Umbilical cord (tissue), 2 donors: ENCODE measurements at places on chromosomes 4 and X. TPM values are rescaled to one million over a fixed set of nuclear protein-coding genes. Genes with fewer than 3 reads are reported as not detected.

GRCh38 chr4:145530662-145531061 is 49.0 kb downstream of the SMAD1 start:
- DNase-seq = no peak

- peak; percentile 1 for DNase-seq
Measured at GRCh38 chrX:149462849-149463248, 42.3 kb downstream of the IDS start.

GRCh38 chr4:5869966-5870619 is 22.8 kb downstream of the CRMP1 start:
- no peak for DNase-seq

- no peak for DNase-seq
Measured at GRCh38 chr4:13535708-13536361, 8.5 kb downstream of the NKX3-2 start.

GRCh38 chrX:40085714-40086113 is 12.0 kb downstream of the BCOR start:
- DNase-seq = no peak

DNA sequence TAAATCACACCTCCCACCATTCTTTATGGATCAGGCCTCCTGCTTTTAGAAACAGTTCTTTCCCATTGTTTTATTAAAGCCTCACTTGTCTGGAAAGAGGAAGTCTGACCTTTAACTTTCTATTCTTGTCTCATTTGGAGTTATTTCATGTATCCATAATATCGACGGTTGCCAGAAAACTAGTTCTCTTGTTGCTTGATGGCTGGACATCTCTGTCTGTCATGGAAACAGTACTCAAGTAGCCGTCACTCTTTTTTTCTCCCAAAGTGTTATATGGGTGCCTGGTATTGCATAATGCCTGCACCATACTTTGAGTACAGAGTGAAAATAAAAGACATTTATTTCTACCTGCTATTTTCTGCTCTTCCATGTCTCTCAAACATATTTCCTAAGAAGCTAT is 61.4 kb downstream of the PHEX start:
- DNase-seq = no peak

- no peak for DNase-seq
Measured at GRCh38 chr4:155924637-155925036, 21.1 kb downstream of the TDO2 start.

- DNase-seq = no peak
Measured at GRCh38 chr4:161457906-161458305, 705.9 kb downstream of the FSTL5 start.

- DNase-seq = no peak
Measured at GRCh38 chrX:120664081-120664480, 34.2 kb upstream of the C1GALT1C1 start.

DNA sequence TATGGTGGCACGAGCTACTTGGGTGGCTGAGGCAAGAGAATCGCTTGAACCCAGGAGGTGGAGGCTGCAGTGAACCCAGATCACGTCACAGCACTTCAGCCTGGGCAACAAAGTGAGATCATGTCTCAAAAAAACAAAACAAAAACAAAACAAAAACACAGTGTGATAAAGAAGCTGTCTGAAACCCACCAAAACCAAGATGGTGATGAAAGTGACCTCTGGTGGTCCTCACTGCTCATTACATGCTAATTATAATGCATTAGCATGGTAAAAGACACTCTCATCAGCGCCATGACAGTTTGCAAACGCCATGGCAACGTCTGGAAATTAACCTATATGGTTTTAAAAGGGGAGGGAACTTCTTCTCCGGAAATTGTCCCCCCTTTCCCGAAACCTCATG is 29.4 kb upstream of the OPHN1 start:
- DNase-seq = peak; percentile 35

GRCh38 chr4:12844141-12844540 is 640.0 kb downstream of the RAB28 start:
- DNase-seq = no peak

CDX4 gene
- total RNA-seq = not detected

SMIM10 gene
- 13.2 TPM for total RNA-seq

- peak; percentile 87 for DNase-seq
Measured at GRCh38 chr4:153937289-153937688, 148.4 kb upstream of the SFRP2 start.
